ENCODE measurements at places on chromosomes 2 and 18.

DNA sequence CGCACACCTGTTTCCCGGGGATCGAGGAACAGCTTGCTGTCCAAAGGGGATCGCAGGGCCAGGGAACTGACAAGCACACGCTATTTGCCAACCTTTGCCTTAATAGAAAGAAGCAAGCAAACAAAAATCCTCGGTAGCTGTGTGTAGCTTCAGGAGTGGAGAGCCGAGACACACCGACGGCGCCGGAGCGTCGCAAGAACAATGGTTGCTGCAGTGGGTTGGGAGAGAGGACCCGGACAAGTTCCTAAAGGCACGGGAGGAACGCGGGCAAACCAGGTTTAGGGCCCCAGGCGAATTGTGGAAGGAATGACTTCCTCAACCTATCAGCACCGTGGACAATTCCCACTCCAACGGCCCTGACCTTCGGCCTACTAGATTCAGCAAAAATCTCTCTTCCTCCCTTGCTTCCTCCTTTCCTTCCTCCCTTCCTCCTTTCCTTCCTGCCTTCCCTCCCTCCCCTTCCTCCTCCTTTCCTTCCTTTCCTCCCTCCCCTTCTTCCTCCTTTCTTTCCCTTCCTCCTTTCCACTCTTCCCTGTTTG is 4.9 kb upstream of the NEUROD1 start:
- H3K36me3 ChIP-seq: no peaks in the 10 kb centered on the region
- peaks cover 75% of the 10 kb centered on the region for H3K27me3 ChIP-seq
- H3K4me3 ChIP-seq: no peak overlapping the region
- DNase-seq: no peak
- H3K4me1 ChIP-seq: peaks cover 47% of the 10 kb centered on the region

- H3K27ac ChIP-seq: no peak overlapping the region
- H3K27me3 ChIP-seq: no peaks in the 10 kb centered on the region
- DNase-seq: no peak
Measured at GRCh38 chr2:142926445-142926844, 49.0 kb downstream of the KYNU start.

DNA sequence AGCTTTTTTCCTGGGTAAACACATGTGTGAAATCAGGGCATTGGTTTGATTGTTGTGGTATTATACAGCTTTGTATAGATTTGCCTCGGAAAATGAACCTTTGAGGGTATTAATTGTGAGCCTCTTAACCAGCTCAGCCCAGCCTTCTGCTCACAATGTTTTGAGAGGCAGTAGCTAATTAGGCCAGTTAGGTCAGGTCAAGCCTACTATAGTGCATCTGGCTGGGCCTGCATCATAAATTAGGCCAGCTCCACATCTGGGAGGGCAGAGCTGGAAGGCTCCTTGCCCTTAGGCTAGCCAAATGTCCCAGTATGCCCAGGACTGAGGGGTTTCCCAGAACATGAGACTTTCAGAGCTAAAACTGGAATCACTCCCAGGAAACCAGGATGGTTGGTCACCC is 43.0 kb downstream of the LRATD1 start:
- no peak for DNase-seq
- no peaks in the 10 kb centered on the region for H3K36me3 ChIP-seq

GRCh38 chr2:164430166-164430783 is 191.0 kb downstream of the GRB14 start:
- no peaks in the 10 kb centered on the region for H3K4me1 ChIP-seq
- no peak overlapping the region for H3K4me3 ChIP-seq
- DNase-seq: no peak
- no peaks in the 10 kb centered on the region for H3K36me3 ChIP-seq
- H3K27ac ChIP-seq: no peak overlapping the region

Measured in CD4-positive, alpha-beta T cell (primary cell).